ENCODE measurements at places on chromosomes 6 and 20. TPM values are rescaled to one million over a fixed set of nuclear protein-coding genes. Genes with fewer than 3 reads are reported as not detected.

The PRRT1 gene
- 17.7 TPM for polyA plus RNA-seq

The FOXA2 gene
- 0.60 TPM for polyA plus RNA-seq

The CDH4 gene
- 24.1 TPM for polyA plus RNA-seq

The IL17F gene
- polyA plus RNA-seq, result not detected

The MCCD1 gene
- not detected for polyA plus RNA-seq

The MTFR2 gene
- polyA plus RNA-seq, result 1.4 TPM

The RAB44 gene
- not detected for polyA plus RNA-seq

The SLC35D3 gene
- 0.71 TPM for polyA plus RNA-seq

The GSTA2 gene
- not detected for polyA plus RNA-seq

The GABRR1 gene
- 0.29 TPM for polyA plus RNA-seq

The NRSN2 gene
- 148 TPM for polyA plus RNA-seq

The GJA1 gene
- polyA plus RNA-seq, result 561 TPM

Data from spinal cord (tissue), 10 donors.